ENCODE measurements at places on chromosomes 16 and 17.
A peak's percentile ranks its signal among the peaks of the same experiment; 100 is the strongest.

- DNase-seq = peak; percentile 69
Measured at GRCh38 chr16:10552998-10553491, 27.4 kb downstream of the EMP2 start.

- DNase-seq = no peak
Measured at GRCh38 chr17:73799781-73800627, 155.8 kb upstream of the SDK2 start.

DNA sequence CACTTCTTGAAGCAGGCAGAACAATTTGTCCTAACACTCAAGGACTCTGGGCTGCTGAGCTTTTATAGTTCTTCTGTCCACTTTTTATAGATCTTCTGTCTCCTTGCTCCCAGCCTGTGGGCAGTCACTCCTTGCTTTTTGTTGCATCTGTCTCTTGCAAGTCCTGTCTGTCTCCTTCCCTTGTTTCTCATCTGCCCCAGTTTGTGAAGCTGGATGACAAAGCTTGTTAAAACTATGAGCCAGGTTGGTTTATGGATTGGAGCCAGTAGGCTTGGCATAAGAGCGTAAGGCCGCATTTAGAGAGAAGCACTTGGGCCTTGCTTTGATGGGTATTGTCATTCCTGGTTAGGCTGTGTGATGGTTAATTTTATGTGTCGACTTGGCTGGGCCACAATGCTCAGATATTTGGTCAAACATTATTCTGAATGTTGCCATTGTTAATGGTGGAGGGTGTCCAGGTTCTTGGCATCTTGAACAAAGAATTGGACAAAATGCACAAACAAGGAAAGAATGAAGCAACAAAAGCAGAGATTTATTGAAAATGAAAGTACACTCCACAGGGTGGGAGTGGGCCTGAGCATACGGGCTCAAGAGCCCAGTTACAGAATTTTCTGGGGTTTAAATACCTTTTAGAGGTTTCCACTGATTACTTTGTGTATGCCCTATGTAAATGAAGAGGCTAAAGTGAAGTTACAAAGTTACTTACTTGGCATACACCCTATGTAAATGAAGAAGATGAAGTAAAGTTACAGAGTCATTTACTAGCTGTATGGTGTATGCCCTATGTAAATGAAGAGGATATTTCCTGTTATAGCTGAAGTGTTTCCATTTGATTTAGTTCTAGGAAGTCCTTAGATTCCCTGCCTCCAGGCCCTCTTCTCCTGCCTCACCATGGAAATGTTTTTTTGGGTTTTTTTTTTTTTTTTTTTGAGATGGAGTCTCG lies 8.0 kb upstream of the CPPED1 start:
- DNase-seq = no peak

GRCh38 chr17:60327901-60328273 lies 64.0 kb downstream of the USP32 start:
- no peak for DNase-seq

GRCh38 chr17:73875346-73875745 lies 231.1 kb upstream of the SDK2 start:
- no peak for DNase-seq

All from stimulated activated effector memory CD8-positive, alpha-beta T cell treated with anti-CD3 and anti-CD28 coated beads, Interleukin-12 subunit alpha, Interleukin-12 subunit beta, amount 100 ng/mL, for 72 hours (primary cell).